Breast epithelium (tissue), 4 donors: ENCODE measurements at places on chromosomes 1 and 21. TPM values are rescaled to one million over a fixed set of nuclear protein-coding genes. Genes with fewer than 3 reads are reported as not detected.

- DNase-seq: no peak
These were observed 103.3 kb upstream of the KCND3 start for GRCh38 chr1:112092656-112093371.

DNA sequence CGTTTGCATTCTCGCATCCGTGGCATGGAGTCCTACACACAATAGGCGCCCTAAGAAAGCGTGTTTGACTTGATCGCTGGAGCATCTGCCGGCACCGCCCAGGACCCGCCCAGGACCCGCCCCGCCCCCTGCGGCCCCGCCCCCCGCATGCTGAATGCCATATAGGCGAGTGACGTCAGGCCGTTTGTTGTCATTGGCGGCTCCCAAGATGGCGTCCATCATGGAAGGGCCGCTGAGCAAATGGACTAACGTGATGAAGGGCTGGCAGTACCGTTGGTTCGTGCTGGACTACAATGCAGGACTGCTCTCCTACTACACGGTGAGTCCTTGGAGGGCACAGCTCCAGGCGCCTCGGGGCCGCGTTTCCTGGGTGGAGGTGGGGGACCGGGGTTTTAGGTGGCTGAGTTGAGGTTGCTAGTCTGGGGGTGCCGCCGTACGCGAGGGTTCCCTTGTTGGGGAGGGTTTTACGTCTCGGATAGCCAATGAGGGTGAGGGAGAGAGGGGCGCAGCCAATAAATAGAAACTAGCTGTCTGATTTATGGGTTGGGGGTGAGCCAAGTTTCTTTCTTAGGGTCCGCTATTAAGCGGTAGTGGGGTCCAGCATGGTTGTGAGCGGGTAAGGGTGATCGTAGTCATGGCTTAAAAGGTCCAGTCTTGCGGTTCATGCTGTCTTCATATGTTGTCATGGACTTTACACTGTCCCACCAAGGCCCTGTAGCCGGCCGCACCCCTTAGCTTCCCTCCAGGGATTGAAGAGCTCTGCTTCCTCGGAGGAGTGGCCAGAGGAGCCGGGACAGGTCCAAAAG lies at the start of gene OSBPL9:
TSS of gene OSBPL9 (plus strand) at position 190 of the 806 bp plus-strand sequence. CDS start at position 209, 19 bp downstream.
- DNase-seq: peak; percentile 92

- DNase-seq: no peak
These were observed 726 bp downstream of the TACSTD2 start for GRCh38 chr1:58576325-58576726.

GRCh38 chr1:222167111-222167510 lies 380.8 kb downstream of the HHIPL2 start:
- peak; percentile 64 for DNase-seq

TAS1R1 gene
- not detected for total RNA-seq

DNA sequence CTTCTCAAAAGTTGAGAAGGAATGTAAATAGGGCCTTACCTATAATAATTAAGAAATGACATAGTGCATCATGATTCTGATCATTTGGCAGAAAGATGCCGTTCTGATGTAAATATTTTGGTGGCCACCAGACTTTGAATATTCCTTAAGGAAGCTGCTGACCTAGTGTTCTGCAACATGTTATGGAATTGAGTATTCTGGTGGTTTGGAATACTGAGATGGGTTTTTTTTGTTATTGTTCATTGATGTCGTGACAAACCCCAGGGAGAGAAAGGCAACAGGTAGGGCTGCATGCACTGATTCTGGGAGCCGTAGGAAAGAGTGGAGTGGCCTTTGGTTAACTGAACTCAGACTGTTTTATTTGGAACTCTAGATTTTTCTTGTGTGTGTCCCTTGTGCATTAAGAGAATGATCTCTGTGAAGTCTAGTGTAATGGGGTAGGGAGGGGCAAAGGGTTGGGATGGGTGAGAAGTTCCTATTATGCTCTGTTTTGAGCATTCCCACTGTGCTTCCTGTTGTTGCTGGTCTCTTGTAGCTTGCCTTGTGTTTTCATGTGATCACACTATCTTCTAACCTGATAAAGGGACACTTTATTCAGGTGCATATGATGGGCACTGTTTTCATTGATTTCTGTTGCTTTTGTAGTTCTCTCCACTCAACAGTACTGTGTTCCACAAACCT lies 25.0 kb downstream of the ZBTB8B start:
- no peak for DNase-seq

RAB3GAP2 gene
- total RNA-seq: 30.9 TPM

NASP gene
- 96.7 TPM for total RNA-seq

DNA sequence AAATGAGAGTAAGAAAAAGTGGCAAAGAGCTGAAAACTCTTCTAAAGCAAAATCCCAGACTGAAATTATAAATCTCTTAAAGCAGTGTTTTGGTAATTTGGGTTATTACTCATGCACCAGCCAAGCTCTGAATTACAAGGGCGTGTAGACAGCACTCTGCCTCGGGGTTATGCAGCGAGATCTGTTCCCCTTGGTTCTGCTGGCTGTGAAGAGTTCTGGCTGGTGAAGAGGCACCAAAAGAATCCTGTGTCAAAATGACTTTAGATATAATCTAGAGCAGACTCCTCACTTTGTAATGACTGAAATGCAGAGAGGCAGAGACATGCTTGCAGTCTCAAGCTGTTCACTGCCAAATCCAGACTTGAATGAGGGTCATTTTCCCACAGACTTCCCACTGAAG lies 461.8 kb upstream of the CXADR start:
- no peak for DNase-seq

GRCh38 chr1:167555971-167556714 lies 2.6 kb upstream of the CREG1 start:
- peak; percentile 68 for DNase-seq

FNDC10 gene
- 2.9 TPM for total RNA-seq
